ENCODE measurements at places on chromosomes 7 and 10. TPM values are rescaled to one million over a fixed set of nuclear protein-coding genes. Genes with fewer than 3 reads are reported as not detected.

DNA sequence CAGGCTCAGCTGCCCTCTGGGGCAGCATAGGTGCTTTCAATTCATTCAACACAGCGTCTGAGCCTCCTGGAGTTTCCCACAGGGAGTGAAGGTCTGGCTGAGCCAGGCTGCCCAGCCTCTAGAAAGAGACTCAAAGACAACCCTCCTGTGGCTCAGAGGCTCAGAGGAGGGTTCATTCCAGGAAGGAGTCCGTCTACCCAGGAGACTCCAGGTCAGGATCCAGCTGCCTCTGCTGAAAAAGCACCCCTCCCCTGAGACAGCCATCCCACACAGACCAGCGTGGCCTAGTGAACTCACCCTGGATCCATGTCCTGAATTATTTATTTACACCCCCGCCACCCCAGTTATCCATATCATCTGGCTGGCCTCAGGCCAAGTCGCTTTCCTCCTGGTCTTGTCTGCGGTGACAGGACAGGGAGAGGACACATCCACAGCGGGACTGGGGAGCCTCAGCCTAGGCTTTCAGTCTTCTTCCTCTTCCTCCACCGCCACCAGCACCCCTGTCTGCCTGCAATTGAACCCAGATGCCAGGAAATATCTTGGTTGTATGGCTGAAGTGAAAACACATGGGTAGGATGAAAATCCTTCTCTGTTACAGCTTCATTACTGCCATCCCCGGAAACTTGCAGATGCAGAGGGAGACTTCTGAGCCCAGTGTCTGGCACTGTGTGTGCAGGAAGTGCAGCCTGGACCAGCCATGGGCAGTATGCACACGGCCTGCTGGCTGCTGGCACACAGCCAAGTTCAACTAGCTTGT is 44.0 kb upstream of the COL13A1 start:
- DNase-seq, result no peak

GRCh38 chr7:100865372-100865911 is 1.7 kb upstream of the TRIP6 start:
- DNase-seq, result no peak

DNA sequence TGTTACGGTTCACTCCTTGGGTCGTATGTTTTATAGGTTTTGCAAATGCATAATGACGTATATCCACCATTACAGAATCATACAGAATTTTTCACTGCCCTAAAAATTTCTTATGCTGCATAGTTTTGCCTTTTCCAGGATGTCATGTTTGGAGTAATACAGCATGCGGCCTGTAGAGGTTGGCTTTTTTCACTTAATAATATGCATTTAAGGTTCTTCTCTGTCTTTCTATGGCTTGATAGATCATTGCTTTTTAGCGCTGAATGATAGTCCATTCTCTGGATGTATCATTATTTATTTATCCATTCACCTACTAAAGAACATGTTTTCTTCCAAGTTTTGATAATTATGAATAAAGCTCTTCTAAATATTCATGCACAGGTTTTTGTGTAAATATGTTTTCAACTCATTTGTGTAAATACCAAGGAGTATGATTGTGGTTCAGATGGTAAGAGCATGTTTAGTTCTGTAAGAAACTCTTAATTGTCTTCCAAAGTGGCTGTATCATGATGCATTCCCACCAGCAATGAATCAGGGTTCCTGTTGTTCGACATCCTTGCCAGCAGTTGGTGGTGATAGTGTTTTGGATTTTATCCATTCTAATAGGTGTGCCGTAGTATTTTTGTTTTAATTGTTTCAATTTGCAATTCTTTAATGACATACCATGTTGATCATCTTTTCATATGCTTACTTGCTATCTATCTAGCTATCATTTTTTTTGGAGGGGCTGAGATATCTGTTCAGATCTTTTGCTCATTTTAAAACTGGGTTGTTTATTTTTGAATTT is 531.2 kb upstream of the GHITM start:
- DNase-seq, result no peak

The TRIM73 gene
- polyA plus RNA-seq, result 1.4 TPM

The CYP2E1 gene
- not detected for polyA plus RNA-seq

The LGI1 gene
- polyA plus RNA-seq, result not detected

The SLC37A3 gene
- 6.3 TPM for polyA plus RNA-seq

DNA sequence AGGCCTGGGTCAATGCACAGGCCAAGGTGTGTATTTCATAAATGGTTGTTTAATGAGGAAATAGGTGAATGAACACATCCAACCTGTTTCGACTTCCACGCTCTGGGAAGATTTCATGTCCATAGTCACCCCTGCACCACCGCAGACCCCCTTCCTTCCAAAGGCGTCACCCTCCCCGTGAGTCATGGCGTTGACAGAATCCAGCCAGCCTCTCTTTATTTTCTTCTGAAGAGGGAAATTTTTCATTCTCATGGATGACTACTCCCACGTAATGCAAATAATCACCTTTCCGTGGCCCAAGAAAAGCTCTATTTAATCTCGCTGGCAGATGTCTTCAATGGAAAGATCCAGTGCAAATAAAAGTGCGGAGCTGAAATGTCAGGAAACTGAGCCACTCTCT is 75.3 kb upstream of the FOXK1 start:
- DNase-seq, result no peak

- DNase-seq, result no peak
These were observed 54.3 kb downstream of the EGFR start for GRCh38 chr7:55073051-55073511.

The OR2A1 gene
- polyA plus RNA-seq, result 0.21 TPM

- no peak for DNase-seq
These were observed 34.4 kb upstream of the SVIL start for GRCh38 chr10:29669149-29669548.

DNA sequence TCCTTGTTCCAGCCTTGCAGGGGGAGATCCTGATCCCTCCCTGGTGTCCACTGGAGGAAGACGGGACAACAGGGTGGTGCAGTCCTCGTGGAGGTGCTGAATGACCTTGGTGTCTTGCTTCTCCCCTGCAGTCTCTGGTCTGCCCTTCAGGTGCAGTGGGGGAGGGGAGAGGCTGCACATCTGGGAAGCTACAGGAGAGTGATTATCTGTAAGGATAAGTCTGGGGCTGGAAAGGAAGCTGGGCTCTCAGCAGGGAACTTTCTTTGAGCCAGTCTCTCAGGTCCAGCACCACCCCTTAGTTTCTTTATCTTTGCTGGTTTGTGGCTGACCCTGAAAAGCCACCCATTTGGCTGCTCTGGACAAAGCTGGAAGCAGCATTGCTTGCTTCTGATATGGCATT is 275.6 kb downstream of the CCSER2 start:
- DNase-seq, result no peak

The VWDE gene
- not detected for polyA plus RNA-seq

GRCh38 chr10:114408112-114408967 is 4.0 kb upstream of the AFAP1L2 start:
- no peak for DNase-seq

Measured in naive B cell (primary cell).